ENCODE measurements at places on chromosomes 5 and 9.

- DNase-seq, result no peak
Observed at GRCh38 chr5:166708291-166708690, 1583.2 kb upstream of the WWC1 start.

- no peak for DNase-seq
Observed at GRCh38 chr9:117480253-117480652, 65.4 kb upstream of the ASTN2 start.

DNA sequence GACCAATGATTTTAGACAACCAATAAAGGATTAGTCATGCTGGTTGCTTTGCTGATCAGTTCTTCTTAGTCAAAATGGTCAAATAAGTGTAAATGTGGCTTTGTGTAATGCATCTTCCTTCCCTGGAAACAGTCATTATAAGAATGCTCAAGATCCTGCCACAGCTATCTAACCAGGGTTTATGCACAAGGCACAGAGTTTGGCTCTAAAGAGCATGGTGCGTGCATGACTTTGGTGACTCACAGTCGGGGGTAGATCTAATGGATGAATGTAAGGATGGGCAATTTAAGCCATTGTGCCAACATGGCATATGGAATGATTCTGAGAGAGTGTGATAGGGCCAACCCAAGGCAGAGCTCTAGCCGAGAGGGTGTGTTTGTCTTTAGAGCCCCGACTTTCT is 6.5 kb downstream of the LIX1 start:
- DNase-seq, result no peak

DNA sequence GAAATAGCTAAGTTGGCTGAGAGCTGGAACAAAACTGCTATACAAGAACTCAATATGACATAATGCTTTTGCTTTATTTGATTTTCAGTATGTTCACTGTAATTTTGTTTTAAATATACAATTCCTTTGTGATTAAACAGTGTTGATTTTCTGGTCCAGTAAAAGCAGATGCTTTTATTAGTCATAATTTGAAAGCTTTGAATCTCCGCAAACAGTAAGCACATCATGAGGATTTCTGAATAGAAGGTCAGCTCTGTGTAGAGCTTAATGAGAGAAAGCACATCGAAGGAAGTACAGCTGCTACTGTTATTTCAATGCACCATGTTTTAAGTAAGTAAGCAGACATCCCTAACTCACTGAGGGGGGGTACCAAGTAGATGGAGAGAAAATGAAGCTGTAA is 701.3 kb upstream of the ACO1 start:
- no peak for DNase-seq

DNA sequence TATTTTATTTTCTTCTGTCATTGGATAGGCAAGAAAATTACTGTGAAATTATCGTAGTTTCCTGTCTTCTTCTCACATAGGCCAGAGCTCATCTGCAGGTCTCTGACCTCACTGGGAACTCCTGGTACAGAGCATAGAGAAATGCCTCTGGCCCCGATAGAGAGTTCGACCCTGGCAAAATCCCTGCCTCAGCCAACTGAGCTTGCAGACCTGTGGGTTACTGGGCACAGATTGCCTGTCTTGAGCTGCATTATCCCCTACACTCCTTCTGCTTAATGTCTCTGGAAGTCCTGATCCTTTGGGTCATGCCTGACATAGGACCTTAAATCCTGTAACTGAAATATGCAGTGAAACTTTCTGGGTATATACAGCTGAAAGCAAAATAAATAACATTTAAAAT is 439.3 kb upstream of the CTNND2 start:
- DNase-seq, result no peak

GRCh38 chr5:76483433-76483832 is 80.3 kb downstream of the IQGAP2 start:
- DNase-seq, result no peak

GRCh38 chr5:89282554-89283510 is 399.8 kb upstream of the MEF2C start:
- no peak for DNase-seq

DNA sequence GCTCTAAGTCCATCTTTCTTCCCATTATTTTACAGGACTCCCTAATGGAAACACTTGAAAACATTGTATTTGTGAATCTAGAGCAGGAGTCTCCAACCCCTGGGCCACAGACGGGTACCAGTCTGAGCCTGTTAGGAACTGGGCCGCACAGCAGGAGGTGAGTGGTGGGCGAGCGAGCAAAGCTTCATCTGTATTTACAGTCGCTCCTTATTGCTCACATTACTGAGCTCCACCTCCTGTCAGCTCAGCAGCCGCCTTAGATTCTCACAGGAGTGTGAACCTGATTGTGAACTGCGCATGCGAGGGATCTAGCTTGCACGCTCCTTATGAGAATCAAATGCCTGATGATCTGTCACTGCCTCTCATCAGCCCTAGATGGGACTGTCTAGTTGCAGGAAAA is 111.0 kb downstream of the MED27 start:
- DNase-seq, result no peak

DNA sequence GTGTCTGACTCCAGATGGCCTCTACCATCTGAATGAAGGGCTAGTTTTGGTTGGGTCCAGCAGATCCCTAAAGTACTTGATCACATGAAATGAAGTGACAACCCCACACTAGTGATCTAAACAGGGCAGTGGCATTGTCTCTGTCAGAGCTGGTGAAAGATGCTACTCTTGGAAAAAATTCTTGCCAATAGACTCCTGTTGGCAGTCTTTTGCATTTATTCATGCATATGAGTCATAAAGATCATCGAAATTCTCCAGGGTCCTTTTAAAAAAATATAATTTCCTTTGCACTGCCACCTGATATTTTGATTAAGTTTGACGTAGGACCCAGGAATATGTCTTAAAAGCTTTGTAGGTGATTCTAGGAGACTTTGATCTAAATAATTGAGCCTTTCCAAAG is 135.1 kb upstream of the ELL2 start:
- DNase-seq, result no peak

DNA sequence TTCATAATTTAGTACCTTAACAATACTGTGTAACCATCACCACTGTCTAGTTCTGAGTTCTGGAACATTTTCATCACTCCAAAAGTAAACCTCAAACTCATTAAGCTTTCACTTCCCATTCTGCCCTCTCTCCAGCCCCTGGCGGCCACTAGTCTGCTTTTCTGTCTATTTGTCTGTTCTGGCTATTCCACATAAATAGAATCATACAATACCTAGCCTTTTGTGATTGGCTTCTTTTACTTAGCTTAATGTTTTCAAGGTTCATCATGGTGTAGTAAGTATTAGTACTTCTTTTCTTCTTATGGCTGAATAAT is 138.7 kb downstream of the RAPGEF6 start:
- no peak for DNase-seq

DNA sequence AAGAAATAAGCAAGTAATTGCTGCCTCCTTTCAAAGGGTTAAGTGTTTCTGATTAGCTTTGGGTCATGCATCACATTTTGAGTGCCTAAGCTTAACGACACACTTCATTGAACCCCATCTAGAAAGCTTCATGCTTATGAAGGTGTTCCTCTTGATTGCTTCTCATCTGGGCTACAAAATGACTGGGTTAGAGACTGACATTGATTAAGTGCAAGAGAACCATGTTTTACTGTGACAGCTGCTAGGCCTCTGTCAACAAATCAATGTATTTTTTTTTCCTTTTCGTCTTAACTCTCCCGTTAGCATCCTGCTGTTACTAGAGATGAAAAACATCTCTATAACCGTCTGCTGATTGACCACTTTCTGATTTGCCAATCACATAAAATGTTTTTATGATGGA is 725.0 kb downstream of the TLE1 start:
- DNase-seq, result no peak

GRCh38 chr9:100092066-100092465 is 6.7 kb downstream of the ERP44 start:
- no peak for DNase-seq

DNA sequence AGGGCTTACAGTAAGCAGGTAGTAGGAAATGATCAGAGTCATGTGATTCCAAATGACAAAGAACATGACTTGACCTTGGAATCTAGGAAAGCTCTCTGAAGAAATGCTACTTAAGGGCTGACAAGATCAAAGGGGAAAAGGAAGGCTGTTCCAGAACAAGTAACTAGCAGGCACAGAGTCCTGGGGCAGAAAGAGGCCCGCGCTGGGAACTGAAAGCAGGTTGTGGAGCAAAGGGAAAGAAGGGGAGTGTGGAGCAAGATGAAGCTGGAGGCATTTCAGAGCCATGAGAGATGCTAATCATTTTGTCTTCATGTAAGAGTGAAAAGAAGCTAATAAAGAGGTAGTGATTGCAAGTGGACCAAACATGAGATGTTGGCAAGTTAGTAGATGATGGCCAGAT is 397.5 kb downstream of the DTWD2 start:
- no peak for DNase-seq

GRCh38 chr5:139474890-139475791 is 4.3 kb downstream of the SMIM33 start:
- DNase-seq, result no peak

DNA sequence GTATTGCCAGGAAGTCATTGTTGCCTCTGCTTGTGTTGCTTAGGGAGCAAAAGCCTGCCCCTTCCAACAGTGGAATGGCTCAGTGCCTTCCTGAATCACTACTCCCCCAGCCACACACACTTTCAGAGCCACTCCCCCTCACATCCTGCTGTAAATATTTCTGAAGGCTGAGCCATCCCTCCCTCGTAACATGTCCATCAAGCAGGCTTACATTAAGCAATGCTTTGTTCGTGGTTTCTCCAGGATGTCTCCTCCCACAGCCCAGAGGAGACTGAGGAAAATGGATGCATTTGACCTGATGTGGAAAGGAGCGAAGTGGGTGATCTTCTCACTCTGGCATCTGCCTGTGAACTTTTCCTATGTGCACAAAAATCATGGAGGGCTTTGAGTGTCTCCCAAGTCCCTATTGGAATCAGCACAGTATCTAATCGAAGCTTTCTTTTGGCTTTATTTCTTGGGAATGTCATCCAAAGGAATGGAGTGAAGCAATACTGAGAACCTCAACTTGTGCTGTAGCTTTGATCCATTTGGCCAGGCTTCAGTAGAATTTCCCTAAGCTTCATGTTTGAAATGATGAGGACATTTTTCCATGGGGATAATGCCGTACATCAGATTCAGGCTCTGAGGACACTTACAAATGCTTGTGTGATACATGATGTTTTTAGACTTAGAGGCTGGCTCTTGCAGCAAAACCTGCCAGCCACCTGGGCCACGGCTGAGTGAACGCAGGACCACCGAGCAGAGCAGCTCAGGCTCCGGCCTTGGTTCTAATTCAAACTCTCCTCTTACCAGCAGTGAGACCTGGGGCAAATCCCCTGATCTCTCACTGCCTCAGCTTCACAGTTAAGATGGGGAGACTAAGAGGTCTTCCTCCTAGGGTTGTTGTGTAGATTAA is 389.1 kb downstream of the ENC1 start:
- no peak for DNase-seq

DNA sequence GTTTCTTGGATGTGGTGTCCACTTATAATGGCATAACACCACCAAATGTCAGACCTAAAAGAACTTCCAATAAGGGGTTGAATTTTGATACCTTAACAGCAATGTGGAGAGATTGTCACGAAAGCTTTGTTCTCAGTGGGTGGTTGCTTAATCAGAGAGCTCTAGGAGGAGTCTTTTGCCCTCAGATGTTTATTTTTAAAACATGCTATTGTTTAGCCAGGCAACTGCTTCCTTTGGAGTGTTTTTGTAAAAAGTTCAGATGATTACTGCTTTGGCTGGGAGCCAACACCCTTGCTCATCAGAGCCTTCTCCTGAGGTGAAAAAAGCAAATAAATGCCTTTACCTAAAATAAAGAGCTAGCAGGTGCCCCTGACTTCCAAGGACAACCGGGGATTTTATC is 65.0 kb downstream of the SLC1A1 start:
- DNase-seq, result peak; percentile 12

DNA sequence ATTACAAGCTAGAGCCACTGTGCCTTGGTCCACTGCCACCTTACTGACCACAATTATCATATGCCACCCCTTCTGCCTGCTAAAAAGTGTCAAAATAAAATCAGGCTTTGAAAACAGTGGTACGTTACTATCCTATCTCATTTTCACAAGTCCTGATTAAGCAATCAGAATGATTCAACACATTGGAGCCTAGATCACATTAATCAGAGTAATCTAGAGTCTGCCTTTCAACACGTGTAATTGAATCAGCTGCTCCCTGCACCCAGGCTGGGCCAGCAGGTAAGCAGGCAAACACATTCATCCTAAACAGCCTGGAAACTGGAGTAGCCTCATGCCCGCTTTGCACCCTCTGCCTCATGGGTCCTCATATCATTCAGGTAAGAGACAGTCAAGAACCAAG is 186.2 kb downstream of the DCP2 start:
- no peak for DNase-seq

- no peak for DNase-seq
Observed at GRCh38 chr5:95020345-95020744, 264.5 kb downstream of the MCTP1 start.

DNA sequence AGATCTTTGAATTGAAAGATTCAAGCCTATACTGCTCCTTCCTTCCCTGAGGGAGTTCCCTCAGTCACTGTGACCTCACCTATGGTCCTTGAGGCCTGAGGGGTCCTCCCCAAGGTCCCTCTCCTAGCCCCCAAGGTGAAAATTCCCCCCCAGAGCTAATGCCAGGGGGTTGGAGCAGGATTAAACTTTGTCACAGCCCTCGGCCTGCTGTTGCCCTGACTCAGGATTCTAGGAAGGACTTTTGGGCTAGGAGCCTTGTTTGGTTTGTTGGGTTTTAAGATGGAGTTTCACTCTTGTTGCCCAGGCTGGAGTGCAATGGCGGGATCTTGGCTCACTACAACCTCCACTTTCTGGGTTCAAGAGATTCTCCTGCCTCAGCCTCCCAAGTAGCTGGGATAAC is 123.2 kb downstream of the C5orf15 start:
- DNase-seq, result no peak

- no peak for DNase-seq
Observed at GRCh38 chr9:34566322-34566721, 23.2 kb downstream of the CNTFR start.

- no peak for DNase-seq
Observed at GRCh38 chr9:108093773-108094675, 604.5 kb upstream of the KLF4 start.

DNA sequence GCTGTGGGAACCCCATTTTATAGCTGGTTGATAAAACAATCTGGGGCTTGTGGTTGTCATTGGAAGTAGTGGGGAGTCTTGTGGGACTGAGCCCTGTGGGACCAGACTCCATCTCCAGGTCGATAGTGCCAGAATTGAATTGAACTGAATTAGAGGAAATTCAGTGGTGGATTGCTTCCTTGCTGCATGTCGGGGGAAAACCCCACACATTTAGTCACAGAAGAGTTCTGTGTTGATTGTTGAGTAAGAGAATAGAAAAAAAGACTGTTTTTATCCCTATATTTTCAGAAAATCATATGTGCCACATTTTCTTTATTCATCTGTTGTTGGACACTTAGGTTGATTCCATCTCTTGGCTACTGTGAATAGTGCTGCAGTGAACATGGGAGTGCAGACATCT is 209.7 kb downstream of the ARHGEF28 start:
- no peak for DNase-seq

GRCh38 chr5:57710126-57710525 is 227.5 kb upstream of the ACTBL2 start:
- no peak for DNase-seq

DNA sequence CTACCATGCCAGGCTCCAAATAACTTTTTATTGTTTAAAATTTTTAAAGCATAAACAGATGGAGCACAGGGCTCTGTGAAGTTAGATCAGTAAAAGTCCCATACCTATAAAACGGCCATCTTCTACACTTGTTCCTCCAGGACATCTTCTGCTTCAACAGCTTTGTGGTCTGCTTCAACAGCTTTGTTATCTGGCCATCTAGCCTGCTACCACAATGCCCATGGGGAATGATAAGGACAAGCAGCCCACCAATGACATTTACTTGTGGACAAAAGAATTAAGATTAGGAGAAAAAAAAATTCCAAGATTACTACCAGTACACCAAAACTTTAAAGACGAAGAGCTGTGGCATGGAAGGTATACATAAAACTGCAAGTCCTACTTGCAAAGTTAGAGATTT is 2.2 kb upstream of the VPS13A start:
- no peak for DNase-seq
